ENCODE measurements at places on chromosomes 6 and 20.

DNA sequence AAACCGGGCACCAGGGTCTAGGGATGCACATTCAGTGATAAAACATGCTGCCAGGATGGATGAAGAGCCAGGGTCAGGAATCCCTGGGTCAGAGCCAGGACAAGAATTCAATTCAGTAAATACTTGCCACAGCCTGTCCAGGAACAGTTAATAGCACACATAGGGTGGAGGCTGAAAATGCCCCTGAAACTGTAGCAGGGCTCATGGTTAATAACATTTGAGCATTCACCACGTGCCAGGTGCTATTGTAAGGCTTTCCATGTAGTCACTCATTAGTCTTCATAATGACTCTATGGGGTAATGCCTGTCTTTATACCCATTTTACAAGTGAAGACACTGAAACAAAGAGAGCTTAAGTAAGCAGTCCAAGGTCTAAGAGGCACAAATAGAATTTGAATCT is 296.3 kb downstream of the LRFN2 start:
- DNase-seq, result no peak

DNA sequence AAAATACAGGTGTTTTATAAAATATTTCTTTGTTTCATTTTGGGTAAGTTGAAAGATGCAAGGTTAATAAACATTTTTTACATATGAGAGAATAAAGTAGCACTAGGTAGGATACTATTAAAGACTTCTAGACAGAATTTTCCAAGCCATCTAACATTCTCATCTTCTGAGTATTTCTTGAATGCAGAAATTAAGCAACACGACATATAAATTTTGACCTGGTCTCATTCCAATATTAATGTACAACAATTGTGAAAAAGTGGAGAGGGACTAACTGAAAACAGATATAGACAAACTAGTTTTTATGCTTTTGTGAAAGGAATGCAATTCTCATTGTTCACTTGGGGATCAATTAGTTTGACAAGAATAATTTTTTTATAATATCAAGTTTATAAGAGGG is 11.5 kb upstream of the FOXO3 start:
- DNase-seq, result no peak

DNA sequence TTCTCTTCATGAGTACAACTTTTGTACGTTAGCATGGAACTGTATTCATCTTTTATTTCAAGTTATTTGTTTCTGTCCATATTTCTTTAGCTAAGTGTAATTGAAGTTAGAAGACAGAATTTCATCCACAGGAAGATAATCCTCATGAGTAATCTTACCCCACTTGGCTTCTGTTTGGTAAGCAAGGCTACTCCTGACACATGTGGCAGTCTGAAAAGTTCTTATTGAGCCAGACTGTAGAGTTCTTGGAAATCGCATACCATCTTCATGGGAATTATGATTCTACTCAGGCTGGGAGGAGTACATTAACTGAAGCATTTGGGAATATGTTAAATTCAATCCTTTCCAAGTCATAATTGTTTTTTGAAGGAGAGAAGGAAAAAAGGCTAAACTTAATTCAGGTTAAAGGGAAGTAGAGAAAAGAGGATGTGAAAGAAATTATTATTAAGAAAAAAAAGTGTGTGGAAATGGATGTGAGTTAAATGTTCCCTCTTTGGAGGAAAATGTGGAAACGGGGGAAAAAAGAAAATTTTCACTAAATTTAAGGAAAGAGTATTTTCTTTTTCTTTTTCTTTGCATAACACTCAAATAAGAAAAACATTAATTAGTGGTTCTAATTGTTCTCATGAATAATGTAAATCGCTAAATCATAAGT is 41.5 kb upstream of the TENT5A start:
- no peak for DNase-seq

GRCh38 chr20:10781526-10781925 is 107.7 kb upstream of the JAG1 start:
- DNase-seq, result no peak

DNA sequence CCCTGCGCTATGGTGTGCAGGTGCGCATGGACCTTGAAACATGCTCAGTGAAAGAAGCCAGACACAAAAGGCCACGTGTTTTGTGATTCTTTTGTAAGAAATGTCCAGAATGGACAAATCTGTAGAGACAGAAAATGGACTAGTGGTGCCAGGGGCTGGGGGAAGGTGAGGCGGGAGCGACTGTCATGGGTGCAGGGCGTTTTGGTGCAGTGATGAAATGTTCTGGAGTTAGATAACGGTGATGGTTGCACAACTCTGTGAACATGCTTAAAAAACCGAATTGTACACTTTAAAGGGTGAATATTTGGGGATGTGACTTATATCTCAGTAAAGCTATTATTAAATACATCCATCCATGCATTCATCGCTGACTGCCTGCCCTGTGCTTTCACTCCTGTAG is 31.7 kb upstream of the NTSR1 start:
- no peak for DNase-seq

DNA sequence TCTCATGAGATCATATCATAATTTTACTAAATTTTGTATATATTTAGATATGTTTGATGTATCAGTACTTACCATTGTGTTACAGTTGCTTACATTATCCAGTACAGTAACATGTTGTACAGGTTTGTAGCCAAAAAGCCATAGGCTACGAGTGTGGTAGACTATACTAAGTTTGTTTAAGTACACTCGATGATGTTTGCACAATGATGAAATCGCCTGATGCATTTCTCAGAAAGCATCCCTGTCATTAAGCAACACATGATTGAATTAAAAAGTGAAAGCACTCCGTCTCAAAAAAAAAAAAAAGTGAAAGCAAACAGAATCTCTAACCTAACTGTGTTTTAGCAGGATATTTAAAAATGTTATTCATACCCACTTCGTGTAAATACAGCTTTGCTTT is 104.9 kb upstream of the TFAP2D start:
- no peak for DNase-seq

GRCh38 chr6:30885481-30885998 is 1.2 kb downstream of the DDR1 start:
- peak; percentile 26 for DNase-seq

- peak; percentile 71 for DNase-seq
These were observed 13.7 kb upstream of the FAM83C start for GRCh38 chr20:35305682-35306556.

DNA sequence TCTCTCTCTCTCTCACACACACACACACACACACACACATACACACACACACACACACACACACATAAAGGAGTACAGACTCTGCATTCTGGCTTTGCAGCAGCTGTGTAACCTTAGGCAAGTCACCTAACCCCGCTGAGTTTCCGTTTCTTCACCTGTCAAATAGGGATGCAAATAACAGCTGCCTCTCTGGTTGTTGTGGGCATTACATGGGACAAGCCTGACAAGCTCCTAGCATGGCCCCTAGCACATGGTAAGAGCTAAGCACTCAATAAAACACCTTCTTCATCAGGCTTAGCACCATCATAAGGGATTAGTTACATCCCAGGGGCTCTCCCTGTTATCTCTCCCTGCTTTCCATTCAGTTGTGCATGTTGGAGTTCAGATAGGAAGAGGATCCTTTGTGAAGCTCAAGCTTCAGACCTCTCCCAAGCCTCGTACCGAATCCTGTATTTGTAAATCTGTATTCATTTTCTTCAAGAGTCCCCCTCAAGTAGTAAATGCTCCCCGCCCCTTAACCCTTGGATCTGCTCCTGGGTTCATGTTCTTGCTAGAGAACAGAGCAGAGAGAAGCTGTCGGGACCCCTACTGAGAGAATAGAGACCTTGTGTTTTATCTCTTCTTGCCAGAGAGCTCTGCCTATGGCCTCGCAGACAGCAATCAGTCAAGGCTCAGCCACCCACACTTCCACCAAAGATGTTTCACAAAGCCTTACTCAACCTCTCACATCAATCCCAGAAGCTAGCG is 2.2 kb downstream of the SLC13A3 start:
- DNase-seq, result no peak

Measured in activated CD4-positive, CD25-positive, alpha-beta regulatory T cell treated with anti-CD3 and anti-CD28 coated beads, Interleukin-2, amount 50 U/mL, for 72 hours (primary cell).